SK-MEL-5 (cell line): ENCODE measurements at places on chromosomes 3 and 15. TPM values are rescaled to one million over a fixed set of nuclear protein-coding genes. Genes with fewer than 3 reads are reported as not detected.

Gene SIN3A
- total RNA-seq: 18.9 and 20.6 TPM in 2 replicates

Gene EXD1
- total RNA-seq: 0.51 TPM in 1 of 2 replicates, not detected in the other

Gene DNAJA4
- 8.5 and 8.7 TPM in 2 replicates for total RNA-seq

Gene ESYT3
- 0.05 TPM in 1 of 2 replicates, not detected in the other for total RNA-seq

GRCh38 chr3:143824735-143825385, 23.4 kb downstream of the SLC9A9 start:
- DNase-seq: no peak

GRCh38 chr3:127324913-127325628, 37.2 kb upstream of the PRR20G start:
- DNase-seq: no peak

DNA sequence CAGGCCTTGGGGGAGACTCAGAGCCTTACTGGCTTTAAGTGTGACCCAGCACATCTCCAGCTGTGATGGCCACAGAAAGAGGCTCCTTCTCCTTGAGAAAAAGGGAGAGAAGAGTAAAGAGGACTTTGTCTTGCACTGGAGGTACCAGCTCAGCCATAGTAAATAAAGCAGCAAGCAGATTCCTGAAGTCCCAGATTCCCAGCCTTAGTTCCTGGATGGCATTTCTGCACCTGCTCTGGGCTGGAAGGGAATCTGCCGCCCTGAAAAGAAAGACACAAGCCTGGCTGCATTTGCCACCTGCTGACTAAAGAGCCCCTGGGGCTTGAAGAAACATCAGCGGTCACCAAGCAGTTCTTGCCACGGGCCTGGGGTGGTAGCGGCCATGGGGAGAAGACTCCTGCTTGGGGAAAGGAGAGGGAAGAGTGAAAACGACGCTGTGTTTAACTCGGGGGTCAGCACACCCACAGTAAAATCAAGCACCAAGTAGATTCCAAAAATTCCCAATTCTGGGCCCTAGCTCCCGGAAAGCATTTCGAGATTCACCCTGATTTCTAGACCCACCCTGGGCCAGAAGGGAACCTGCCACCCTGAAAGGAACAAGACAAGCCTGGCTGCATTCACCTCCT, 24.2 kb upstream of the TNK2 start:
- no peak for DNase-seq
